Anterior cingulate cortex (tissue), 58 donors: ENCODE measurements at places on chromosomes 3 and 15.

DNA sequence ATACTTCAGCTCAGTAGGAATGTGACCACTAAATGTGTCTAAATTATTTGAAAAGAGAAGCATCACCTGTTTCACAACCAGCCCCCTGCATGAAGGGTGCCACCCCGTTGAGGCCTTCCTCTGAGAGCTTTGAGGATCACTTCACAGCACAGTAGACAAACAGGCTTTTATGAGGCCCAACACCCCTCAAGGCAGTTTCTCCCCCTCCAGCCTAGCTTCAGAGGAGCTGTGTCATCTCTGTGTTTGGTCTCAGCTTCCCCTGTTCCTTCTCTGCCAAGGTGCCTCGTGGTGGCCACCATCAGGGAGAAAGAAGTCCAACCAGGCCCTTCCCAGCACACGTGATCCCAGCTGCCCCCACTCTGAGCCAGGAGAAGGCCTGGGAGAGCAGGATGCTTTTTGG lies 21.6 kb upstream of the DUSP7 start:
- DNase-seq: no peak

- DNase-seq: no peak
Observed at GRCh38 chr3:18900994-18901393, 247.3 kb upstream of the KCNH8 start.

DNA sequence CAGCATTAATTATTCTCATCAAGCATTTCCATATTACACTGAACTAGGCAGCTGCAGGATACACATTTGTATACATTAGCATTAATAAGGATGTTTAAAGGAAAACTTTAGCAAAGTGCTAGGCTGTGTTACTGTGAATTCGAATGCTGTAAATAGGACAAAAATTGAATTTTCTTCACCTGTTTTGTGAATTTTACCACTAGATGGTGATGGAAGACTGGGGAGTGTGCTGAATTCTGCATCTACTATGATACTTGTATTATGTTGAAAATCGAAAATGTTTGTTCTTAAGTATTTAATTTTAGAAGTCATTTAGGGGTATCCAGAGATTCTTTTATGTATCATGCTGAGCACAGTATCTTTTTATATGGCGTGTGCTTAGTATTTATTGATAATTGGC lies 12.3 kb upstream of the P2RY14 start:
- DNase-seq: no peak

DNA sequence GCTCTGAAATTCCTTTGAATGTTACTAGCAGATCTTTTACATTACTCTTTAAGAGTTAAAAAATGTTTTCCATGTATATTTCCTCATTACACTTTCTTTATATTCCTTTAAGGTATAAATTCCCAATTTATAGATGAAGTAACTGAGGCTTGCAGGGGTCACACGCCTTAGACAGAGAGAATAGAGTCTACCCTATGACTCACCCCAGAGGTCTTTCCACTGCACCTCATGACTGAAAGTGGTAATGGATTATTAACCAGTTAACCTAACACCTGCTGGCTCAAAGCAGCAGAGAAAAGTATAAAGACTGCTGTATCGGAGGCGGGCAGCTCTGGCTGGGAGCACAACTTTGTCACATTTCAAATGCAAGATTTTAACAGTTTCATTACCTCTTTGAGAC lies 37.7 kb downstream of the LDHAL6B start:
- no peak for DNase-seq

- DNase-seq: no peak
Observed at GRCh38 chr3:82628385-82629014, 867.1 kb upstream of the GBE1 start.
